ENCODE measurements at places on chromosomes 5 and 9. TPM values are rescaled to one million over a fixed set of nuclear protein-coding genes. Genes with fewer than 3 reads are reported as not detected.

TEX48 gene
- total RNA-seq: not detected

SOX30 gene
- not detected for total RNA-seq

LRRC14B gene
- not detected for total RNA-seq

VPS13A gene
- total RNA-seq: 8.4 TPM

CSNK1A1 gene
- 443 TPM for total RNA-seq

FUT7 gene
- not detected for total RNA-seq

PDE8B gene
- 0.82 TPM for total RNA-seq

GPX8 gene
- total RNA-seq: 48.7 TPM

TAF11L7 gene
- total RNA-seq: not detected

PGM5 gene
- total RNA-seq: 0.63 TPM

FCN2 gene
- total RNA-seq: not detected

GRM6 gene
- not detected for total RNA-seq

Measured in HT1080 (cell line).